NCI-H1105 (cell line): ENCODE measurements at places on chromosomes 6 and 20.

DNA sequence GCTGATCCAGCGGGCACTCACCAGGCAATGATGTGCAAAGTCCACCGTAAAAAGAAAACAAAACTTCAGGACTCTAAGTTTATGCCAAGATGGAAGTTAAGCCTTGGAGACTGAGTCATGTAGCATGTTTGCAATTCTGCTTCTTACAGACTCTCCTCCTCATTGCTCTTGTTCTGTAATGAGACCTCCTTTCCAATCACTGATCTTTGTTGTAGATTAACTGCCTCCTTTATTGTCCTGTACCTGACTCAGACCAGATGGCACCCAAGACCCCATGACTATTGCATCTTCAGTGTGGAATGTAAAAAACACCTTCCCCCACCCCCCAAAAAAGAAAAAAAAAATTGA is 11.2 kb downstream of the NEU1 start:
- no peak for DNase-seq

DNA sequence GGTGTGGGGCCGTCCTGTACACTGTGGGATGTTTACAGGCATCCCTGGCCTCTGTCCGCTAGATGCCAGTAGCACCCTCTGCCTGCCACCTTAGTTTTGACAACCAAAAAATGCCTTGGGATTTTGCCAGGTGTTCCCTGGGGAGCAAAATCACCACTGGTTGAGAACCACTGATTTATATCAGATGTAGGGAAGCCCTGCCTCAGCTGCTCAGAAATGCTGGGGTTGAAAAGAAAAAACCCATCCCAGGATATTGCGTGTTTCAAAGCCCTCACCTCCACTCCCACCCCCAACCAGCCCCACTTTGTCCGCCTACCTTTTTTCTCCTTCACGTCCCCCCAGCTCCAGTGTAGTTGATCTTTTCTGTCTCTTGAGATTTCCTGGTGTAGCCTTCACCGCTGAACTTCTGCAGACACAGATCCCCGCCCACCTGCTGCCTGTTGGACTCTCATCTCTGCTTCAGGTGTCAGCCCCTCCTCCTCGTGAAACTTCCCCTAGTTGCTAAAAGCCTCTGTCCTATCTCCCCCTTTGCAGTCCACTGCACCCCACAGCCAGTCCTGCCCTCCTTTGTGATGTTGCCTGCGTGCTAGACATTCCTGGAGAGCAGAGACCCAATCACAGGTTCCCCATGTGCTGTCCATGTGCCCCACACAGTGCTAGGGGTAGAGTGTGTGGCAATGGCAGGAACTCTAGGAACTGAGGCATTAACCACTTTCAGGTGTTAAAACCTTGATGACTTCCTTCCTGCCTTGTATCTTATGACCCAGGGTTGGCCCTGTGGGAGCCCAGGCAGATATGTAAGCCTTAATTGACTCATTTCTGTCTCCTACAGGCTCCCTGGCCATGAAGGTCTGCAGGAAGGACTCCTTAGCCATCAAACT is 98.9 kb downstream of the TBC1D7 start:
- DNase-seq = no peak

DNA sequence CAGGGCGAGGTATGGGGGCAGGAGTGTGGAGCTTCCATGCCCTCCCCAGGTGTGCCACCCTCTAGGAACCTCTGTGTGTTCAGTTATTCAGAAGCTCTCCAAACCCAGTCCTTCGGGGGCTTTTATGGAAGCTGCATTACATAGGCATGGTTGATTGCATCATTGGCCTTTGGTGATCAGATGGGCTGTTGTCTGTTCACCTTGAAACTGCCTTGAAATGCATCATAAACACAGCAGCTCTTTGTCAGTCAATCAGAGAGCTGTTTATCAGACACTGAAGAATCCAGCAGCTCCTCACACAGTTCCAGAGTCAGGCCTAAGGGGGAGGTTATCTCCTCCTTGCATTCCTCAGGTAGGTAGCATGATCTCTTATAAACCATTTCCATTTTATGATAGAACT is 62.4 kb downstream of the E2F3 start:
- DNase-seq = no peak

GRCh38 chr6:12653486-12653885 is 63.1 kb upstream of the PHACTR1 start:
- DNase-seq = no peak

- DNase-seq = no peak
Observed at GRCh38 chr6:297571-298232, 5.4 kb downstream of the DUSP22 start.

- DNase-seq = no peak
Observed at GRCh38 chr20:16777126-16777525, 29.0 kb downstream of the OTOR start.

DNA sequence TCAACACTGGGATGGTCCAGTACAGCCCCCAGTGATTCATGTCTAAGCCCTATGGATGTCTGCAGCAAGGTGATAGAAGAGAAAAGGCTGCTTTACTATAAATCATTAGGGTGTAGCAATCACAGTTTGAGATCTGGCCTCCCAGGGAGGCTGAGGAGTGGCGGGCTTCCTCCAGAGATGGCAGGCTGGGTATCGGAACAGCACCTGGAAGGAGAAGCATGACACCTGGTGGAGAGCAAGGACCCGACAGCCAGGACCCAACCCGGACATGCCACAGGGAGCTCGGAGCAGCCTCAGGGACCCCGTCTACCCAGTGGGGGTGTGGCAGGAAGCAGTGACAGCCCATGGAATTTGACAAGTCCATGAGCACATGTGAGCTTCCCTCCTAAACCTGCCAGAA is 114.8 kb upstream of the CD93 start:
- DNase-seq = no peak

- DNase-seq = no peak
Observed at GRCh38 chr20:20740541-20740940, 28.1 kb upstream of the RALGAPA2 start.

DNA sequence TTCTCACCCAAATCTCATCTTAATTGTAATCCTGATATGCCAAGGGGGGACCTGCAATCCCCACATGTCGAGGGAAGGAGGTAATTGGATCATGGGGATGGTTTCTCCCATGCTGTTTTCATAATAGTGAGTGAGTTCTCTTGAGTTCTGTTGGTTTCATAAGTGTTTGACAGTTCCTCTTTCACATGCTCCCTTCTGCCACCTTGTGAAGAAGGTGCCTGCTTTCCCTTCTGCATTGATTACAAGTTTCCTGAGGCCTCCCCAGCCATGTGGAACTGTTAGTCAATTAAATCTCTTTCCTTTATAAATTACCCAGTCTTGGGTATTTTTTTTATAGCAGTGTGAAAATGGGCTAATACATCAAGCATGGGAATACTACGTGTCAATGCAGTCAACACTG is 925.0 kb upstream of the MAN1A1 start:
- DNase-seq = no peak

DNA sequence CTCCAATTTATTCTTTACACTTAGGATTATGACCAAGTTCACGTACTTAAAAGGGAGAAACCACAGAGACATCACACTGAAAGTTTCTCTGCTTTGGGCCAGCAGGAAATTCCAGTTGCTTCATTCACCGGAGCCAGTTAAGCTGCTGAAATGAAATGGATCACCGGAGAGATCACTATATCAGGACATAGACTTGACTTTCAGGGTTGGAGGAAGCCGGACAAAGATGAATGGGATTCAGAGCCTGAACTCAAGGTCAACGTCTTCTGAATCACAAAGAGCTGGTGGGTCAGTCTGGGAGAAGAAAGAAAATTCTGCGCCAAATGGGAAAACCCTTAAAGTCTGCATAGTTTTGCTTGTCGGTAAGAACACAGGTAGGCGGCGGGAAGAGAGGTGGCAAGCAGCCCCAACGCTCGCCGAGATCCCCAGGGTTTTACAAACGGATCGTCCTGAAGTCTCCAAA is 81.9 kb upstream of the CCDC28A start:
- peak; percentile 19 for DNase-seq
